ENCODE measurements at places on chromosomes 3 and 15. TPM values are rescaled to one million over a fixed set of nuclear protein-coding genes. Genes with fewer than 3 reads are reported as not detected.

CPNE9 gene
- 0.17 TPM for total RNA-seq

OR5K2 gene
- total RNA-seq = not detected

TRAIP gene
- total RNA-seq = 13.7 TPM

TMCO5A gene
- not detected for total RNA-seq

PPP2R3A gene
- total RNA-seq = 2.3 TPM

CHL1 gene
- total RNA-seq = not detected

TLR9 gene
- total RNA-seq = not detected

P2RY12 gene
- not detected for total RNA-seq

CHP1 gene
- total RNA-seq = 55.2 TPM

Data from A549 treated with Mapracorat at 1 μM for 4 hours (cell line).